CD4-positive, alpha-beta T cell treated with Interleukin-10 for 1 hour (primary cell): ENCODE measurements at places on chromosomes 16 and 17.

GRCh38 chr17:57281887-57282286 lies 25.6 kb downstream of the MSI2 start:
- peak; percentile 30 for DNase-seq

DNA sequence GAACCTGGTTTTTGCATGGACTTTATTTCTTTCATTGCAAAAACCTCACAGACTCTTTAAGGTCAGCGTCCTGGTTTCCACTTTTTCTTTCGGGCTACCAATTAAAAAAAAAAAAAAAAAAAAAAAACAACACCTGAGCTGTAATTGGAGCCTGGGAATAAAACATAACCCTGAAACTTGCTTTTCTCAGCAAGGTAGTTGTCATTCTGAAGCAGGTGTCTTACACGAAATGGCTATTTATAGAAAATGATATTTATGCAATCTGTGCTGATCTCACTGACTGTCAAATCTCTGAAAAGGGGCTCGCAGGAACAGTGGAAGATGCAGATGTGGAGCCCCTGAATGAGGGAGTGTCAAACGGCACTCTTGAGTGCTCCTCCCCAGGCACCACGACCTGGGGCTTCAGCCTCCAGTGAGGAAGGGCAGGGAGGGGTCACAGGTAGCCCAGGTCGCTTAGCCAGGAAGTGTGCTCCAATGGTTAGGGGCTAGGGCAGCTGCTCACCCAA lies 10.4 kb upstream of the COTL1 start:
- DNase-seq = no peak

GRCh38 chr17:69423450-69423849 lies 9.0 kb downstream of the MAP2K6 start:
- no peak for DNase-seq

GRCh38 chr16:24810951-24811843 lies 34.6 kb upstream of the SLC5A11 start:
- DNase-seq = no peak
